Common myeloid progenitor, CD34-positive (primary cell): ENCODE measurements at places on chromosomes 13 and 19.

GRCh38 chr13:62482351-62482750 lies 1066.7 kb upstream of the PCDH20 start:
- H3K27ac ChIP-seq: no peak overlapping the region
- no peak overlapping the region for H3K4me3 ChIP-seq
- no peaks in the 10 kb centered on the region for H3K27me3 ChIP-seq
- no peaks in the 10 kb centered on the region for H3K36me3 ChIP-seq
- no peaks in the 10 kb centered on the region for H3K4me1 ChIP-seq

GRCh38 chr19:4711211-4711610 lies 12.4 kb downstream of the DPP9 start:
- H3K27me3 ChIP-seq: no peaks in the 10 kb centered on the region
- no peak for DNase-seq
- H3K4me1 ChIP-seq: no peaks in the 10 kb centered on the region
- no peak overlapping the region for H3K4me3 ChIP-seq

DNA sequence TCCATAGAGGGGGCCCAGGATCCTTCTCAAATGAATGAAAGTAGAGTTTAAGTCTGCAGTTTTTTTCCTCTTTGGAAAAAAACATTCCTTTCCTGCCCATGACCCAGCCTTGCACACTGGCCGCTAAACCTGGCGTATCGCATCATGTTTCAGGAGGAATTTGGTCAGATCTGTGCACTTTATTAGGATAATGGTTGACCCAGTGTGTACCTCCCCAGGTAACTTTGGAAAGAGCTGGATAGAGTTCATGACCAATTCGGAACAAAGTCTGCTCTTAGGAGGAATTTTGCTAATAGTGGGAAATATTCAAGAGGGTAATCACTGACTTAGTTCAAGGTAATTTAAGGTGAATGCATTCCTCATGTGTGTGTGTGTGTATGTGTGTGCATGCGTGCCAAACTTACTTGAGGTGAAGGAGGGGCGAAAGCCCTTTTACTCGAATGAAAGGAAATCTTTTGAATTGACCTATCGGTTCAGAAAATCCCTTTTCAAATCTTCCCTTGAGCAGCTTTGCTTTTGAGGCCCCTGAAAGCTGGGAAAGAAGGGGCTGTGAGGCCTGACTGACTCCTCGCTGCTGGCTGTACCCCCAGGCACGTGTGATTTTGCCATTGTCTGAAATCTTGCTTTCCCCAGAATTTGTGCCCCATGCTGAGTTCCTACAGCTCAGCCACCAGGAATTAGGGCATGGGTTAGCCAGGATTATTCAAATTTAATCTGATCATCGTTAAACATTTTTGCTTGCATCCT lies 46.3 kb downstream of the SIPA1L3 start:
- peaks cover 13% of the 10 kb centered on the region for H3K4me1 ChIP-seq
- H3K27ac ChIP-seq: no peak overlapping the region
- H3K27me3 ChIP-seq: no peaks in the 10 kb centered on the region
- H3K36me3 ChIP-seq: no peaks in the 10 kb centered on the region

GRCh38 chr19:45998834-45999233 lies 3.6 kb downstream of the CCDC61 start:
- no peak overlapping the region for H3K27ac ChIP-seq
- no peak overlapping the region for H3K4me3 ChIP-seq
- DNase-seq: no peak
- H3K4me1 ChIP-seq: peaks cover 26% of the 10 kb centered on the region
- peaks cover 18% of the 10 kb centered on the region for H3K27me3 ChIP-seq

- H3K27me3 ChIP-seq: no peaks in the 10 kb centered on the region
- no peak for DNase-seq
- H3K4me1 ChIP-seq: peaks cover 18% of the 10 kb centered on the region
- H3K36me3 ChIP-seq: peaks cover 8% of the 10 kb centered on the region
- no peak overlapping the region for H3K4me3 ChIP-seq
These were observed 3.4 kb downstream of the EIF3G start for GRCh38 chr19:10116085-10116865.
